Activated CD4-positive, alpha-beta T cell treated with anti-CD3 and anti-CD28 coated beads, Interleukin-2, amount 10 ng/mL, durations not matched to agents 7 days and 5 days (primary cell): ENCODE measurements at places on chromosomes 12 and 14.

DNA sequence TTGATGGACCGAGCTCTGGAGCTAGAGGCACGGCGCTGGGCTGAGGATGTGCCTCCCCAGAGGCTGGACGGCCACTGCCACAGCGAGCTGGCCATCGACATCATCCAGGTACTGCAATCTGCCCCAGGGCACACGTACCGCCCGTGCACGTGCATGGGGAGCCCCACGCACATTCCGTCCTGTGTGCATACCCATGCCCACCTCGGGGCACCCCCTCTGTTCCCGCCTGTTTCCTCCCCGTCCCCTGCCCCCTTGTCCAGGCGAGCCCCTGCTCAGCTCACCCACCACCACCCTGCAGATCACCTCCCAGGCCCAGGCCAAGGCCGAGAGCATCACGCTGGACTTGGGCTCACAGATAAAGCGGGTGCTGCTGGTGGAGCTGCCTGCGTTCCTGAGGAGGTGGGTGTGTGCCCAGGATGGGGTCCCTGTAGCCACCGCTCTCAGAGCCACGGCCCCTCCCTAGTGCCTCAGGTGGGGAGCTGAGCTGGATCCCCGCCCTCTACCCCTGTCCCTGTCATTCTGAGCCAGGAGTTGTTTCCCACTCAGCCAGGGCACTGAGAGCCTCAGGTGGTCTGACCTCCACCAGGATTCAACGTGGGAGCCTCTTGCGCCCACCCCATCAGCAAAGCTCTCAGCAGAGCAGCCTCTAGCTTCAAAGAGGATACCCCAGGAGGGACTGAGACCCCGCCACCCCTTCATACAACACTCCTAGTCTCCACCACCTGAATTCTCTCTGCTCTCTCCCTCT is 6.9 kb downstream of the TNFAIP2 start:
- H3K4me1 ChIP-seq, result no peaks in the 10 kb centered on the region
- no peak overlapping the region for H3K27ac ChIP-seq
- no peak overlapping the region for H3K4me3 ChIP-seq
- H3K27me3 ChIP-seq, result no peaks in the 10 kb centered on the region

DNA sequence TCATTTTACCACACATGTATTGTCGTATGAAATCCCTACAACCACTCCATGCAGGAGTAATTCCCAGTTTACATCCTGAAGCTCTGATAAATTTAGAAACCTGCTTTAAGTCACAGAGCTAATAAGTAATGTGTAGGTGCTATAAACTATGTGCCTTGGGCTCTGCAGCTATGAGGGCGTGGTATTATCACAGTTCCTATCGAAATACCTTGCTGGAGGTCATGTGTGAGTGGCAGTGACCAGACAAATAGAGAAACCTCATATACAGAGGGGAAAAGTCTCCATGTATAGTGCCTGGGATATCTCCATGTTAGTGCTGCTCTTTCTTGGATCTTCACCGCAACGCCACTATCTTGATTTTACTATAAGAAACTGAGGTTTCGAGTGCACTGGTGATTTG is 883 bp upstream of the TBC1D15 start:
- H3K4me3 ChIP-seq, result peak overlapping the region; percentile 87
- peak overlapping the region; percentile 97 for H3K27ac ChIP-seq
- peaks cover 3% of the 10 kb centered on the region for H3K27me3 ChIP-seq

- peaks cover 4% of the 10 kb centered on the region for H3K27me3 ChIP-seq
- no peak overlapping the region for H3K4me3 ChIP-seq
- peaks cover 36% of the 10 kb centered on the region for H3K4me1 ChIP-seq
- peaks cover 1% of the 10 kb centered on the region for H3K36me3 ChIP-seq
- peak overlapping the region; percentile 65 for H3K27ac ChIP-seq
- DNase-seq, result peak; percentile 53
Measured at GRCh38 chr12:127162902-127163301, 1104.1 kb upstream of the TMEM132C start.

DNA sequence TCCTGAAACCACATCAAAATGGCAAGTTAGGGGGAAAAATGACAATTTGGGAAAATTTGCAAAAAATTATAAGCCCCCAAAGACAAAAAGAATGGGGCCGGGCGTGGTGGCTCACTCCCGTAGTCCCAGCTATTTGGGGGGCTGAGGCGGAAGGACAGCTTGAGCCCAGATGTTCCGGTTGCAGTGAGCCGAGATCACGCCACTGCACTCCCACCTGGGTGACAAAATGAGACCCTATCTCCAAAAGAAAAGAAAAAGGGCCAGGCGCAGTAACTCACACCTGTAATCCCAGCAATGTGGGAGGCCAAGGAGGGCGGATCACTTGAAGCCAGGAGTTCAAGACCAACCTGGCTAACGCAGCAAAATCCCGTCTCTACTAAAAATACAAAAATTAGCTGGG is 2.0 kb upstream of the VAMP1 start:
- no peak overlapping the region for H3K27ac ChIP-seq
- H3K27me3 ChIP-seq, result peaks cover 6% of the 10 kb centered on the region
- H3K4me3 ChIP-seq, result no peak overlapping the region
- H3K36me3 ChIP-seq, result peaks cover 22% of the 10 kb centered on the region

DNA sequence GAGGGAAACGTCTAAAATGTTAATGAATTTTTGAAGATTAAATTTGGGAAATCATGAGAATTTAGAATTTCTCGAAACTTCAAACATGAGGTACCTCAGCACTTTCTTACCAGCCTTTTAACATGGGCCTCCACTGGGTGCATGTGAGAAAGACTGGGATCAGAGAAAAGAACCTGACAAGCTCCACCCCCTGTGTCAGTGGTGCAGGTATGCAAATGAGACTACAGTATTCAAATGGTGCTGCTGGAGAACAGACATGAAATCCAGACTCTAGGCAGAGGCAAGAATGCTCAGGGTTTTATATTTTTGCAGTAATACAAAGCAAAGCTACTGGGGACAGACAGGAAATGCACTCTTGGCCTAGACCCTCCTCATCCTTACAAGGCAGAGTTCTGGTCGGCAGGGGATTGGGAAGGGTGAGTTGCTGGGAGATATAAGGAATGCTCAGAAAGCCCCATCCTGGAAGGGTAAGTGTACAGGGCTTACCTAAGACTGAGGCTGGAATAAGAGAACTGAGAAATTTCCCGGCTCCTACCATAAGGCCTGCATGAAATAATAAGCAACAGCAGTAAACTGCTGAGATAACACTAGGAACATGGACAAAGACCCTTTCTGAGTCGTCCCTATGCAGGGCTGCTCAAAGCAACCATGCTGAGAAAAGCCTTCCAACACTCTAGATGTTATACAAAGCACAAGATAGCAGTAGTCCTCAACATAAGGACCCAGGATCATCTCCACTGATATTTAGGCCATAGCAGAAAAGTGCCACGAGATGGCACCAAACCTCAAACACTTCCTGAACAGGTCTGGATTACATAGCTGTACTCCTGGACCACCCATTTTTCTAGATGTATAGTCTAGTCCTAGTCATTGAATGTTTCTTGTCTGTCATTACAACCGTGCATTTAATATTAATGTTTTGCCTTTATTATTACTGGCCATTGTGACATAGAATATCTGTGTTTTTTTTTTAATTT is 260.8 kb downstream of the RASSF9 start:
- no peaks in the 10 kb centered on the region for H3K27me3 ChIP-seq
- no peaks in the 10 kb centered on the region for H3K36me3 ChIP-seq
- DNase-seq, result peak; percentile 25
- H3K4me1 ChIP-seq, result no peaks in the 10 kb centered on the region
- H3K4me3 ChIP-seq, result no peak overlapping the region

- H3K4me3 ChIP-seq, result no peak overlapping the region
- H3K27me3 ChIP-seq, result peaks cover 6% of the 10 kb centered on the region
- H3K4me1 ChIP-seq, result peaks cover 18% of the 10 kb centered on the region
- no peak for DNase-seq
Measured at GRCh38 chr14:54715239-54715638, 148.3 kb downstream of the SAMD4A start.

DNA sequence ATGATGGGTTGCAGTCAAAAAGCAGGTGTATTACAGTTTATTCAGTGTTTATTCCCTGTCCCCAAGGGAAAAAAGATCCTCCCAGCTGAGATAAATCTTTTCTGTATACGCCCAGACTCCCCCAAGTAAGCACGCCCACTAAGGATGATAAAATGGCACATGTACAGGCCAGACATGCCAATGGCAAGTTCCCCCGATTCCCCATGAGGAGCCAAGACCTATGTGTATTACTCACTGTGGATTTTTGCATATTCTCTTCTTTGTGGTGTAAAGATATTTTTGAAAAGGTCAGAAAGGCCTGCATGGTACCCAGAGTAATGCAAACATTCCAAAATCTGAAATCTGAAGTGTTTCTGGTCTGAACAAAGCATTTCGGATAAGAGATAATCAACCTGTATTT is 22.2 kb downstream of the NR2C1 start:
- H3K36me3 ChIP-seq, result peaks cover 21% of the 10 kb centered on the region
- H3K4me1 ChIP-seq, result no peaks in the 10 kb centered on the region
- H3K27me3 ChIP-seq, result no peaks in the 10 kb centered on the region
- H3K27ac ChIP-seq, result no peak overlapping the region
- no peak for DNase-seq

GRCh38 chr12:62649412-62650138 is 182.9 kb downstream of the MON2 start:
- H3K36me3 ChIP-seq, result no peaks in the 10 kb centered on the region
- DNase-seq, result no peak
- no peak overlapping the region for H3K27ac ChIP-seq
- no peak overlapping the region for H3K4me3 ChIP-seq
- H3K27me3 ChIP-seq, result peaks cover 12% of the 10 kb centered on the region

GRCh38 chr12:111791507-111791906 is 24.8 kb downstream of the ALDH2 start:
- no peaks in the 10 kb centered on the region for H3K36me3 ChIP-seq
- no peaks in the 10 kb centered on the region for H3K27me3 ChIP-seq
- H3K4me3 ChIP-seq, result no peak overlapping the region
- no peaks in the 10 kb centered on the region for H3K4me1 ChIP-seq
- H3K27ac ChIP-seq, result no peak overlapping the region
- no peak for DNase-seq

DNA sequence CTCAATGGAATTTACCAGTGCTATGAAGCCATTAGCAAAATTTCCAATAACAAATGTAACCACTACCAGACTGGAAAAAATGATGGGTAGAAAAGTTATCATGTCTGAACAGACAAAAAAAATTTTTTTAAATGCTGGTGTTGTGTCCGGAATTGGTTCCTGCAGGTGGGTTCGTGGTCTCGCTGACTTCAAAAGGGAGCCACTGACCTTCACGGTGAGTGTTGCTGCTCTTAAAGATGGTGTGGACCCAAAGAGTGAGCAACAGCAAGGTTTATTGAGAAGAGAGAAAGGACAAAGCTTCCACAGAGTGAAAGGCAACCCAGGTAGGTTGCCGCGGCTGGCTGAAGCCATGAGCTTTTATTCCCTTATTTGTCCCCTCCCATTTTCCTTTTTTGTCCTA is at the start of gene TAS2R43:
TAS2R43 (minus strand) TSS at position 186 of the 400 bp plus-strand sequence; CDS start at position 102, 84 bp downstream.
- no peak for DNase-seq
- H3K4me3 ChIP-seq, result no peak within 1 kb of the TSS
- no peaks in the 10 kb centered on the region for H3K27me3 ChIP-seq
- peaks cover 25% of the 10 kb centered on the region for H3K36me3 ChIP-seq

- H3K27me3 ChIP-seq, result no peaks in the 10 kb centered on the region
- no peak overlapping the region for H3K27ac ChIP-seq
- no peaks in the 10 kb centered on the region for H3K36me3 ChIP-seq
- no peak overlapping the region for H3K4me3 ChIP-seq
Measured at GRCh38 chr12:44589697-44590096, 286.4 kb downstream of the NELL2 start.

- no peaks in the 10 kb centered on the region for H3K36me3 ChIP-seq
- no peak overlapping the region for H3K4me3 ChIP-seq
- no peak overlapping the region for H3K27ac ChIP-seq
- H3K4me1 ChIP-seq, result no peaks in the 10 kb centered on the region
- no peaks in the 10 kb centered on the region for H3K27me3 ChIP-seq
Measured at GRCh38 chr12:80798281-80798680, 81.6 kb downstream of the MYF5 start.

DNA sequence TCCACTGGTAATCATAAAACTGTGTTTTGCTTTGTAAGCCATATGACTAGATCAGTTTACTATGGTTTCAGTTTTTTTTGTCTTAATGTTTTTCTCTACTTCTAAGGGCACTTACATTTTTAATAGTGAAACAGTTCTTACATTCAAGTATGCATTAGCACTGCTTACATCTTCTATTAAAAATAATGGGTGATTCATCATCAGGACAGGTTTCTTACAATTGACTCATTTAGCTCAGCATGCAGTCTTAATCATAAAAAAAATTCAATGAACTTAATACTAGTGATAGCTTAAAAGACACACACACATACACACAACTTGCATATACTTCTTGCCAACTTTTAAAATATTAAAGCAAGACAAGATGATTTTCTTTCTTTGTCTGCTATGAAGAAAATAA is 845.7 kb upstream of the USP15 start:
- no peak for DNase-seq
- H3K27ac ChIP-seq, result no peak overlapping the region
- H3K36me3 ChIP-seq, result no peaks in the 10 kb centered on the region

DNA sequence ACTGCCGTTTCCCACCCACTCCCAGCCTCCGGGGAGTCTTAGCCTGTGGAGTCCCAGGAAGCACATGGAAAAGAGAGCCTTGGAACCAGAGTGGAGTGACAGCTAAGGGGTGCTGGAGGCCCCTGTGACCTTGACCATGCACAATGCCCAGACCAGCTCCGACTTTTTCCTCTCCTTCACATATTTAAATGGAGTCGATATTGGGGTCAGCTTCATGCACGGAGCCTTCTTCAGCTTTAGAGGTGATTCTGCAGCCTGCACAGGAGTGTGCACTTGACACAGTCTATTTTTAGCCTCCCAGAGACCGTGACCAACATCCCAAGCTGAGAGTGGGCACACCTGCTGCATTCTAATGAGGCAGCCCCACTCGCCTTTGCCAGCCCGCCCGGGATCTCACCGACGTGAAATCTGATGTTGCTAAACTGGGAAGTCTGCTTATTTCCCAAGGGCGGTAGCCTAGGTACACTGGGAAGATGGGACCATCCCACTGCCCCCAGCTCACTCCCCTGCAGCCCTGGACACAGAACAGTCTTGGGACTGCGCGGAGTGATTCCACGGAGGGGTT is 47.5 kb downstream of the PRMT8 start:
- H3K4me1 ChIP-seq, result no peaks in the 10 kb centered on the region
- H3K27ac ChIP-seq, result no peak overlapping the region
- H3K4me3 ChIP-seq, result no peak overlapping the region
- DNase-seq, result no peak

- peaks cover 28% of the 10 kb centered on the region for H3K27me3 ChIP-seq
- H3K4me1 ChIP-seq, result no peaks in the 10 kb centered on the region
- H3K4me3 ChIP-seq, result no peak overlapping the region
- no peak for DNase-seq
Measured at GRCh38 chr12:15173142-15173541, 48.1 kb downstream of the RERG start.

DNA sequence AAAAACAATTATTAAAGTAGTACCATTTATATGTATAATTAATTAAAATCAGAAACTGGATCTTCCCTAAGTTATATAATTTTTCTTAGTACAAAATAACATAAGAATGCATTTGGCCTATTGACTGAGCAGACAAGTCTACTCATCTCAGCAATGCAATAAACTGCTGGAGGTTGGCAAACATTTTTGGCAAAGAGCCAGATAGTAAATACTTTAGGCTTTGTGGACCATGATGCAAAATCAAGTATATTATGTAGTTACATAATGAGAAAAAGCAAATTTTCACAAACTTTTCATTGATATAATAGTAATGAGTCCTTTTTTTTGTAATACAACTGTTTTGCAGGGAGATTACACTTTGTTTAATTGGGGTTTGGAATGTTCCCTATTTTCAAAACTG is 30.9 kb downstream of the ERGIC2 start:
- peaks cover 10% of the 10 kb centered on the region for H3K36me3 ChIP-seq
- H3K27me3 ChIP-seq, result no peaks in the 10 kb centered on the region
- H3K27ac ChIP-seq, result no peak overlapping the region
- no peaks in the 10 kb centered on the region for H3K4me1 ChIP-seq
